Stimulated activated naive CD8-positive, alpha-beta T cell treated with anti-CD3 and anti-CD28 coated beads, Interleukin-15, amount 100 ng/mL, for 72 hours (primary cell): ENCODE measurements at places on chromosomes 5 and 9.

GRCh38 chr9:129620669-129621295 lies at the start of gene C9orf50:
C9orf50 (minus strand) TSS chr9:129621101; CDS start chr9:129620574, 527 bp downstream.
- no peak for DNase-seq

GRCh38 chr5:95697781-95698681 lies 15.2 kb upstream of the SPATA9 start:
- no peak for DNase-seq

- DNase-seq, result no peak
Observed at GRCh38 chr9:928363-929042, 48.0 kb upstream of the DMRT3 start.

GRCh38 chr5:77210091-77210963 lies at the start of gene PDE8B:
PDE8B (plus strand) TSS chr5:77210680; CDS start chr5:77210926, 246 bp downstream.
- peak; percentile 15 for DNase-seq

GRCh38 chr5:90191352-90192045 lies 218.1 kb downstream of the CETN3 start:
- no peak for DNase-seq

DNA sequence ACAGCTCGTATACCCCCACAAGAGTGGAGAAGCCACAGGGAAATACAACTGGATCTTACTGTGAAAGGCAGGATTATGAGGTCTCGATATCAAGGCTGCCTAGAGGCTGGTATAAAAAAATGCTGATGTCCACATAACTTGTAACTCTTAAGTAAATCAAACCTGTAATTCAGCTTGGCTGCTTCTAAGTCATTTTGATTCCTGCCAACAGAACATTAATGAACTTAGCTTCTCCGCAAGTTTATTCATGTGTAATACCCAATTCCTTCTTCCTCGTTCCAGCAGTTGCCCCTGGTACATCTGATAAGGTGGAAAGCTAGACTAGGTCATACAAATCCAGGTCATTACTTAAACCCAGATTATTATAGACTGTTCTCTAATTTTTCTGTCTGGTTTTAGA lies 16.4 kb upstream of the SMIM15 start:
- no peak for DNase-seq

DNA sequence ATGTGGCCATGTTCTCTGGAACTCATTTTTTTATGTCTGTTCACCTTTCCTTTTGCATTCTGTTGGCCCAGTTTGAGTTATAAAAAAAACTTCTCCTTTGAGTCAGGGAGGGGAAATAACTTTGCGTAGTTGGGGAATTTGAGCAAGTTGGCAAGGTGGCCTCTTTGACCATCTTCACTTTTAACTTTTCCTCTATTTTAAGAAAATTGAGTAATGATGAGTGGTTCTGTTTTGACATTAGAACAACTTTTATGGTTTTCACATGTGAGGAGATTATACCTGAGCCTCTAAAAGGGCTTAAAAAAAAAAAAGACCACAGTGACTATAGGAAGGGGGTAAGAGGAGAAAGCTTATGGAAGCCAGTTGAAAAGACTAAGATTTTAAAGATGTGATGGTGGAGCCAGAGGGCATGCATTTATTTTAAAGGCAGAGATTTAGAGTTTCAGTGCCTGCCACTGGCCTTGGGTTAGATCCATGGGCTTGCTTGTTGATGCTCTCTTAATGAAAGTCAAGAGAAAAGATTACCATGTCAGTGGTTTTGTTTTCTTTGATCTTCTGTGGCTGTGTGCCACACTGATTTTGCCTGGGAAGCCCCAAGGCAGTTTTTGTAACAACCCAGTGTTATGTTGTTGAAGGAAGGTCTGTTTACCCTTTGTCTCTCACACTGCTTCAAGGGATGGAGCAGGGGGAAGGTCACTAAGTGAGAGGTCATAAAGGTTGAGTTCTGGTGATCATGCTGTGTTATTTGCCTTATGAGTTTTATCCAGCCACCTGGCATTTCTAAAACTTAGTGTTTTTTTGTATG lies 219.7 kb upstream of the CD180 start:
- DNase-seq, result no peak

GRCh38 chr5:39426051-39426745 lies 1.4 kb upstream of the DAB2 start:
- no peak for DNase-seq

DNA sequence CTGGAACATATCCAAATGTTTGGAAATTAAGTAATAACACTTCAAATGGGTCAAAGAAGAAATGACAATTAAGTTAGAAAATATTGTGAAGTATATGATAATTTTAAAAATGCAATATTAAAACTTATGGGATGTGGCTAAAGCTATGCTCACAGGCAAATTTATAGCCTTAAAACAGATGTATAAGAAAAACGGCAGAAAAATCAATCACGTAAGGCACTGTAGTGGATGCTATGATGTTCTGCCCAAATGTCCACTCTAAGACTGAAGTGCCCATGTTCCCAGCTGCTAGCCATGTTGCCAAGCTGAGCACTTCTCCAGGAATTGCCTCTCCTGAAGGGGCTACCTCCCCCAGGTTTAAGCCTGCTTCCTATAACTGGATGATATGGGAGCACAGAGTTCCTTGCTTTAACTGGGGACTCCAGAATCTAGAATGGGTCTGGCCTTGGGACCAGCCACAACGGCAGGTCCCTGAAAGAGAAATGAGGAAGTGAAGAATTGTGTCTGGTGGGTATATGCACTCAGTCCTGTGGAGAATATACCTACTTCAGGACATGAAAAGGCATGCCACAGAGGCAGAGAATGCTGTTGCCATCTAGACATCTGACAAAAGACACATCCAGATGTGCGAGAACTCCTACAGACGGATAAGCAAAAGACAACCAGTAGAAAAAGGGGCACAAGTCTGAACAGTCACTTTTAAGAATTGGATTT lies 78.2 kb upstream of the RXRA start:
- DNase-seq, result no peak

GRCh38 chr5:71895546-71895945 lies 176.5 kb downstream of the CARTPT start:
- DNase-seq, result no peak

GRCh38 chr9:107394264-107394663 lies 95.3 kb downstream of the KLF4 start:
- DNase-seq, result no peak

- DNase-seq, result no peak
Observed at GRCh38 chr9:36625006-36625615, 52.4 kb downstream of the MELK start.

DNA sequence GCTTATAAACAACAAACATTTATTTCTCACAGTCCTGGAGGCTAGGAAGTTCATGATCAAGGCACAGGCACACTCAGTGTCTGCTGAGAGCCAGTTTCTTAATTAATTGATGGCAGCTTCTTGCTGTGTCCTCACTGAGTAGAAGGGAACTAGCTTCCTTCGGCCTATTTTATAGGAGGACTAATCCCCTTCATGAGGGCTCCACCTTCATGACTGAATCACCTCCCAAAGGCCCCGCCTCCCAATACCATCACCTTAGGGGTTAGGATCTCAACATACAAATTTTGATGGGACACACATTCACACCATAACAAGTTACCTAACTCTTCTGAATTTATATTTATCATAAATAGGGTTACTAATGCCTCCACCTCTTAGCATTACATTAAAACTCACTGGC lies 129.8 kb downstream of the GNAQ start:
- DNase-seq, result no peak

DNA sequence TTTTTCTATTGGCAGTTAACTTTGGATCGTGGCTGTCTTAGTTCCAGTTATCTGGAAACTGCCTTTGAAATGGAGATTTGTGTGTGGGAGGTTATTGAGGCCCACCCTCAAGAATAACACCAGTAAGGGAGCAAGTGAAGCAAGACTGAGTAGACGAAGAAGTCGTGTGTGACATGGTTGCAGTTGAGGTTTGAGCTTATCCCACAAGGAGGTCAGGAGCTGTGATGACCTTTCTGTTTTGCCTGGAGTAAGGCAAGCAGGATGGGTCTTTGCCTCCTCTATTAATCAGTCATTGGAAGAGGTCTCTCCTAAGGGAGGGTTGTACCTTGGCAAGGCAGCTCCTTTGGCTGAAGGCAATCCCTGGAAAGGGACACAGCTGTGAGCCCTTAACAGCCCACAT lies 49.6 kb upstream of the CTXN3 start:
- DNase-seq, result no peak

DNA sequence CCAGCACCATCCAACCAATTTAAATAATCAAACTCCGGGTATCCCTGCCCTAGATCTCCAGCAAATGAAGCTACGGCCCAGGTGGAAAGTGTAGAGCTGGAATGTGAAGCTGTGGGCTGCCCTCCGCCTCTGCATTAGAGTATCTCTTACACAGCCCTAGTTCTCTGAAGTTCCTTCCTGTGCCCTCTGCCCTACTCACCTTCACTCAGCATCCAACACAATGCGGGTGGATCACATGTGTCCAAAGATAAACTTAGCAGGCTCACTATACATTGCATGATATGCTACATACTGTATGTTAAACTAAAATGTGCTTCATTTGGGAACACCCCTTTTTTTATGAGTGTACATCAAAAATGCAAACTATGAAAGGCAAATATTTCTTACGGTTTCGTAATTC lies 70.0 kb upstream of the RAD23B start:
- no peak for DNase-seq

- no peak for DNase-seq
Observed at GRCh38 chr9:108278341-108278740, 577.4 kb downstream of the ACTL7B start.

DNA sequence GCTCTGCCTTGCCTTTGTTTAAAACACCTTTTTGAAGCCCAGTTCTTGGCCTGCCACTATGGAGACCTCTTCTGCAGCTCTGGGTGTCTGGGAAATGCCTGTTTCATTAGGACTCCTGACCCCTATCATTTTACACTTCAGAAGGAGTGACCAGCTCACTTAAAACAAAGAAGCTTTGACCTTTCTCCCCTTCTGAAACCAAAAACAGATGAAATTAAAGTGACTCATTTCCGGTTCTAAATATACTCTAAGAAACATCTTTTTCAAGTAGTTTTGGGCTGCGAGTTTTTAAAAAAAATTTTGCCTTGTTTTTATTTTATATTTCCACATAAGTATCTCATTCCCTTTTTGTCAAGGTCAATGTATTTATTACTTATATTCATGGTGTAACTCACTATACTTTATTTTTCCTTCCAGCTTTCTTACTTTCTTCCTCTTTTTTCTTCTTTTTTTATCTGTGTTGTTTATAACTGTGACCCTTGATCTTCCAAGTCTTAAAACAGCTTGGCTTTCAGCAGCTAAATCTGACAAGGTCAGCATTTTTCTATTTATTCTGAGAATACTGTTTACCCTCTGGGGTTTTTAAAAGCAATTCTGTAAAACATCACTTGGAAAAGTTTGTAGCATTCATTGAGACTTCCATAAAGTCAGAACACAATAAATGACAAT lies 672.9 kb downstream of the NR2F1-AS1 start:
- DNase-seq, result no peak

- no peak for DNase-seq
Observed at GRCh38 chr5:106648401-106648800, 1022.3 kb downstream of the EFNA5 start.

GRCh38 chr5:149262315-149262714 lies 9.3 kb upstream of the AFAP1L1 start:
- DNase-seq, result no peak

- peak; percentile 51 for DNase-seq
Observed at GRCh38 chr9:126301985-126302603, 24.5 kb upstream of the MVB12B start.

DNA sequence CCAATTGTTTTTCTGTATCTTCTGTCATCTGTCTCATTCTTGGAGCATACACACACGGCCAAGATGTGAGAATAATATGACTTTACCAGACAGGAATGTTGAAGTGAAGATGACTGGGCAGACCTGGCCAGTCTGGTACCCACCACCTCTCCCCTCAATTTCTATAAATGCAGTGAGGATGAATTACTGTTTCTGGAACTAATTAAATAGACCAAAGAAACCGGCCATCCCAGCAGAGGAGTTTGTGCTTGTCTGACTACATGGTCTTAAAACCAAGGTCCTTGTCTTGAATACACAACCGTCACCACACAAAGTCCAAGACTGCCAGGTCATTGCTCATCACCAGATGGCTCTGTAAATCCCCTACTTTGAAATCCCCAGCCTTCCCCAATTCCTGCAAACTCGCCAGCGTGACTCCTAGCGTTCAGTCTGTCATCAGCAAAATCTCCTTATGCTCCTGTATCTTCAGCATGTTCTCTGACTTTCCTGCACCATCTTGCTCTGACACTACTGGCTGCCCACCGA lies 147.2 kb downstream of the PDE4D start:
- DNase-seq, result no peak

DNA sequence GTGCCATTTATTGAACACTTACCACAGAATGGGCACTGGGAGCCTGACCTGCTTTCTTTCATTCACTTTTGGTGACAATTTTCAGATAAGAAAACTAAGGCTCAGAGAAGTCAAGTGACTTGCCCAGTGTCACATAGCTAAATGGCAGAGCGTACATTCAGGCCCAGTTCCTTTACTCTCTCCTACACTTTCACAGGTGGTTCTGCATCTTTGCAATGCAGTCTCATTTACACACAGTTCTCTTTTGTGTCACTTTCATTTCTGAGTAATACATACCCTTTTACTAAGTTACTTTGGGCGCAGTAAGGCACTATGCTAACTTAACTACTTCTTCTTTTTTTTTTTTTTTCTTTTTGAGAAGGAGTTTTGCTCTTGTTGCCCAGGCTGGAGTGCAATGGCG lies 8.3 kb downstream of the NFIL3 start:
- DNase-seq, result no peak

- no peak for DNase-seq
Observed at GRCh38 chr9:95108777-95109176, 208.7 kb downstream of the FANCC start.

DNA sequence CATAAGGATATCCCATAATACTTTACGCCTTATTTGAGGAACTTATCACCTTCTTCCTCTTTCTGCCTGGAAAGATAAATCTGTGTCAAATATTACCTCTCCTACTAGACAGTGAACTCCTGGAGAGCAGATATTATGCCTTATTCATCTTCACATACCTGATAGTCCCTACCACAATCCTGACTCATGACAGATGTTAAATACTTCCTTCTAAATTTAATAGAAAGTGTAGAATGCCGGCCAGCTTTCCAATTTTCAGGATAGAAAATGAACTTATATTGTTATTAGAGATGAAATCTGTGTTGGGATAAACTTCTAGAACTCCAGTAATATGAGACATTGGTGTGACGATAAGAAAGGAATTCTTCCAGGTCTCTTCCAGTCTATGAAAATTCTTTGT lies 89.0 kb downstream of the GCNT4 start:
- DNase-seq, result no peak
